ENCODE measurements at places on chromosomes 2 and 18.

GRCh38 chr18:79195716-79196683 lies 126.8 kb downstream of the ATP9B start:
- DNase-seq: no peak

DNA sequence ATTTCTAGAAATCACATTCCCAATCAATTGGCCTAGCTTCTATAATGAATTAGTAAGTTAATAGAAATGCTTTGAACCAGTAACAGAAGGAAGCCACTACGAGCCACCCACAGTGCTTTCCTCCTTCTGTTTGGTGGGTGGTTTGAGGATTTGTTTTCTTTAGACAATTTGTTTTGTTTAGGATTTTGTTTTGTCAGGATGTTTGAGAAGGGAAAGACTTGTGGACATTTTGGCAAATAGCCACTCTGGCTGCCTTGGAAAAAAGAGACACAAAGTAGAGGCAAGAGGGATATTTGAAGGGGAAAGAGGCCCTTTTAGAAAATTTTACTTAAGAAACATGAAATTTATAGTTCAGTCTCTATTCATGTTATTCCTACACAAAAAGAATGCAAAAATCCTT lies 47.7 kb downstream of the TANK start:
- no peak for DNase-seq

GRCh38 chr18:79756143-79756500 lies 41.6 kb upstream of the KCNG2 start:
- DNase-seq: no peak

- DNase-seq: no peak
Measured at GRCh38 chr18:26181343-26181826, 44.9 kb upstream of the TAF4B start.

- DNase-seq: no peak
Measured at GRCh38 chr2:55157474-55157884, 74.6 kb downstream of the CLHC1 start.

GRCh38 chr2:27262379-27263286 lies at the start of gene SLC30A3:
TSS of gene SLC30A3 (minus strand) at chr2:27263047. CDS start at chr2:27262906, 141 bp downstream.
- DNase-seq: peak; percentile 40

GRCh38 chr2:100653449-100654035 lies 90.7 kb downstream of the PDCL3 start:
- DNase-seq: no peak

GRCh38 chr2:71926876-71927756 lies 220.5 kb downstream of the CYP26B1 start:
- no peak for DNase-seq

DNA sequence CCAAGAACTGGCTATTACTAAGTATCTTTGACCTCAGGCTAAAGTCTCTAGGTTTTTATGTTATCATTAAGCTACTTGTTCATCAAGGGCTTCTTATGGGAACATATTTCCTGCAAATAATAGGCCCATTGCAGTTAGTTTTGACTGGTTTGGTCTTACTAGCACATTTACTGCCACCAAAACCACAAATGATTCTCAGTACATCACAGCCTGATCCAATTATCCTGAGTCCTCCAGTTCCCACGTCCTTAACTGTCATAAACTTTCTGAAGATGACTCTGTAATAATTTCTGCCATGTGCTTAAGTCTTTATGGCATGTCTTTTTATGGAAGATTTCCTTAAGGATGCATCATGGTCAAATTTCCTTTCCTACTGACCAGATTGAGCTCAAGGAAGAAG lies 123.3 kb upstream of the TANK start:
- DNase-seq: no peak

DNA sequence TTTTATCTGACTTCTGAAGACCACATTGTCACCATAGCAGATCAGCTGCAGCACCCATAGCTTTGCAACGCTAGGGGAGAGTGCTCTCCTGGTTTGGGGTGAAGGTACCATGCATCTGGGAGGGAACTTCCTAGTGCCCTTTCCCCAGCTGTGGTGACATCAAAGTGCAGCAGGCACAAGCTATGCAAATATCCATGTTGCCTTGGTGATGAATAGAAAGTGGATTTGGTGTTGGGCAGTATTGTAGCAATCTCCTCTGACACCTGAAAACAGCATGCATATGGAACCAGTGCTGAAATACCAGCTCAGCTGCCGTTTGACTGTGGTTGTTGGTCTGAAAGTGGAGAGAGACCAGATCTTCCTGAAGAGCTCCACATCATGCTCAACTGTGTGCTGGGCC lies 37.1 kb downstream of the BCL2L11 start:
- no peak for DNase-seq

DNA sequence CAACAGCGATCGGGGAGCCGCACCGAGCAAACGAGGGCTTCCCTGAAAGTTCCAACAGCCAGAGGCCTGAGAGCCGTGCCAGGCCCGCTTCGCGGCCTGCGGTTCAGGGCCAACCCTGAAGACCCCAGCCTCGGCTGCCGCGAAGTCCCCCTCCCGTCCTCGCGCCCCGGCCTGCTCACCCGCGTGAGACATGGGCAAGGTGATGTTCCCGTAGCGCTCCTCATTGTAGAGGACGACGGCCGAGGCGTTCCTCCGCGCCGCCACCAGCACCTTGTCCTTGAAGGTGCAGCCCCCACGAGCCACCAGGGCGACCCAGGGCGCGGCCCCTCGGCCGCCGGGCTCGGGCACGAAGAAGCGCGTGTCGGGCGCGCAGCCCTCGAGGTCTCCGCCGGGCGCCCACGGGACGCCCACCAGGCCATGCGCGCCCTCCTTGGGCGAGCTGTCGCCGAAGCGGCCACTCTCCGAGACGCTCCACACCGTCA lies 510 bp downstream of the RNF149 start:
- DNase-seq: no peak

DNA sequence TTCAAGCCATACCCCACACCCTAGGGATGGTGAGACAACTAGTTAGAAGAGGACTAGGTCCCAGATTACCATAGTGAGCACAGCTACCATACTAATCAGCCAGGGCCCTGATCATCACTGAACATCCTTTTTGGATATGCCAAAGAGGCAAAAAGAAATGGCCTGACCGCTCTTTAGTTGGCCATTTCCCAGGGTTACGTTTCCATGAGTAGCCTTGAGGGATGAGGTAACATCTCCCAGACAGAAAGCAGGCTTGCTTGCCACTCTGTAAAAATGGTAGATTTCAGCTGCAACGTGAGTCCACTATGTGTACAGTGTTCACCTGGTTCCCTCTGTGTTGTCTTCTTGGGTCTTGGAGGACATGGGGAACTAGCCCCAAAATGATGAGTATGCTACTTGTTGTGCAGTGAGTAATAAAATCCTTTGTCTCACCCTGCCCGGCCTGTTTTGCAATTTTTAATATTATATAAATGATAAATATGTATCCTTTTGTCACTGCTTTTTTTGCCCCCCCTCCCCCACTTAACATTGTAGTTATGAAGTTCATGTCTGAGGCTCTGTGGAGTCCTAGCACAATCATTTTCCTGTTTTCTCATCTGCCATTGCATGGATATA lies 8.9 kb upstream of the GALM start:
- no peak for DNase-seq

DNA sequence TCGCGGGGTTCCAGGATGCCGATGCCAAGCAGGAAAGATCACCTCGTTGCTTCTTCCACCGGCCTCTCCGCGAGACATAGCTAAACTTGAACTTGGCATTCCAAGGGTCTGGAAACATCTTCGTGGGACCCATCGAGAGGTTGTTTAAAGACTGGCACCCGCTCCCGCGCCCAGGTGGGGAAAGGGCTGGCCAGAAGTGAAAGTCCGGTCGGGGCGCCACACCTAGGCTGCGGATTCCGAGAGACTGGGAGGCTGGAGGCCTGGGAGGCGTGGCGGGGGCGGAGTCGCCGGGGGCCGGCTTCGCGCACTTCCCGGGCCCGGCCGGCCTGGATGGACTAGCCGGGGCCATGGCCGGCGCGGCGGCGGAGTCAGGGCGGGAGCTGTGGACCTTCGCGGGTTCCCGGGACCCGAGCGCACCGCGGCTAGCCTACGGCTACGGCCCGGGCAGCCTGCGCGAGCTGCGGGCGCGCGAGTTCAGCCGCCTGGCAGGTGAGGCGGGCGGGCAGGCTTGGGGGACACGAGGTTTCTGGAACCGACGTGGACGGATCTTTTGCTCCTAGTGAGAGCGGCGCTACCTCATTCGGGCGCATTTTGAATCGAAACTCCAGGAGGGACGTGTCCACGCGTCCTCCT lies at the start of gene MOCOS:
Gene MOCOS (plus strand): TSS at position 305 of the 633 bp plus-strand sequence. CDS start 43 bp downstream, at position 348.
- no peak for DNase-seq

GRCh38 chr2:113240915-113241911 lies 37.5 kb downstream of the PAX8 start:
- peak; percentile 29 for DNase-seq

GRCh38 chr2:212770240-212770639 lies 231.6 kb upstream of the ERBB4 start:
- no peak for DNase-seq

DNA sequence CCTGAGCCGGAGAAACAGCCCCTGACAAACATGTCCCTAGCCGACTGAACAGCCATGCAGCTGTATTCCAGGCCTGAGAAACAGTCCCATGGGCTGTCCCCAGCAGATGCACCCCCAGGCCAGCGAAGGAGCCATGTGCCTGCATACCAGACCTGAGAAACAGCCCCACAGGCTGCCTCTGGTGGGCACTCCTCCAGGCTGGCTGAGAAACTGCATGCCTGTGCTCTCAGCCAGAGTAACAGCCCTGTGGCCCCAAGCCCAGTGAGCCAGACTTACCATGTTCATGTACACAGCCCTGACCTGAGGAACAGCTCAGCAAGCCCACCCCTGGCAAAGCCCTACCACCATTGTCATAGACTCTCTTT lies 24.8 kb downstream of the BOLL start:
- no peak for DNase-seq

GRCh38 chr18:35110554-35111485 lies 69.6 kb downstream of the MAPRE2 start:
- DNase-seq: no peak

- no peak for DNase-seq
Measured at GRCh38 chr2:41791523-41791922, 256.3 kb upstream of the PKDCC start.

DNA sequence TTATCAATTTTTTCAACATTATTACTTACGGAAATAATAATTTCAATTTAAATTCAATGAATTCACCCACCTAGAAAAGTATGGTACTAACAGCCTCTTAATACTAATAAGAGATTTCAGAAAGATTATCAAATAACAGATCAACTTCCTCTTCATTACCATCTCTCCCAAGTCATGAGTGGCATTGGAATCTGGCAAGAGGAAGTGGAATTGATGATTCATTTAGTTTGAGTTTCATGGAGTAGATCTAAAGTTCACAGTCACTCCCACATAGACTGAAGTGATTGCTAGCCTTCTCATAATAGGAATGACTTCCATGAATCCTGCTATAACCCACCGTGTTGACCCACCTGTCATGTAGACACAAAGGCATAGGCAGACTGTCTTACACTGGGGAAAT lies 77.7 kb upstream of the WDR75 start:
- DNase-seq: no peak

- no peak for DNase-seq
Measured at GRCh38 chr2:129492548-129492947, 486.9 kb upstream of the RAB6C start.

DNA sequence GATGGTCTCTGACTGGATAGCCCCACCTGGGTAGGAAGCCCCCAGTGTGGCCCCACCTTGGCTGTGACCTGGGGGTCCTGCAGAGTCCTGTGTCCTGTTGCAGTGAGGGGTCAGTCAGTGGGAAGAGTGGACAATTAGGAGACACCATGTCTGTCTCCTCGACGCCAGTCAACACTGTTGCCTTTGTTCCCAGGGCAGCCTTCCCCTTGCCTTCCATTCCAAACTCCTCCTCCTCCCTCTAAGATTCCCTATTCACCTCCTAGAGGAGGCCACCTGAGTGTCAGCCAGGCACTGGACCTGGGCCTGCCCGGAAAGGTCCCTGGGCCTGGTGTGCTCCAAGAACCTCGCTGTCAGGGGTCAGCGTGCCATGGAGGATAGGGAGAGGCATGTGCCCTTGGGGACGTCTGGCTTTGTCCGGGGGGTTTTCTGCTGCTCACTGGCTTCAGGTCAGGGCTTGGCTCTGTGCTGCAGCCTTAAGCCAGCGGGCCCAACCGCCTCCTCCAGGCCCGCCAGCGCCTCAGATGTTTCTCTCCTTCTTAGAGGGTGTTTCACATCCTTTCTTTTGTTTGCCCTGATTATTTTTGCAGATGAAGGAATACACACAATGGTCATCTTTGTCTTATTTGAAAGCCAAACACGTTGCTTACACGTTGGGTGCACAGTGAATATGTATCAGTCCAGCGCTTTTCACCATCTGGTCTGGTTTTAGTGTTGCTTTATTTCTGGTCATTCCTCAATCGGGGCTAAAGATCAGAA lies 68.9 kb downstream of the HPCAL1 start:
- no peak for DNase-seq

GRCh38 chr2:181970160-181970794 lies 15.4 kb upstream of the PPP1R1C start:
- no peak for DNase-seq

GRCh38 chr2:23826040-23826439 lies 100.9 kb downstream of the ATAD2B start:
- DNase-seq: no peak

GRCh38 chr2:186891185-186891621 lies 42.2 kb upstream of the ZSWIM2 start:
- DNase-seq: no peak

DNA sequence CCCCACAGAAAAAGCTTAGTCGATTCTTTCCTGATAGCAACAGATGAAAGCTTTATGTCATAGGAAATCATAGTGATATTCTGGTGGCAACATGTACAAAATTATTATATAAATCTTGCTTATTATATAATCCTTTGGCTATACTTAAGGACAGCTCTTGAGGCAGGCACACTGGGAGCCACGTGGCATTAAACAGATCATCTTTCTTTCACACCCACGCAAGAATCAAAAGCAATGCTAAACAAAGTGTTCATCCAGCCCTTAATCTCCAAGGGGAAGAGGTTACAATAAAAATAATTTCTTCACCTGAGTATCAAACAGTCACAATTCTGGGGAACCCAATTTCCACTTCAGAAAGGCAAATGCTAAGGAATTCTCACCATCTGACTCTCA lies 57.8 kb downstream of the CYB5A start:
- no peak for DNase-seq

- DNase-seq: no peak
Measured at GRCh38 chr2:23944976-23945375, 4.7 kb downstream of the UBXN2A start.

DNA sequence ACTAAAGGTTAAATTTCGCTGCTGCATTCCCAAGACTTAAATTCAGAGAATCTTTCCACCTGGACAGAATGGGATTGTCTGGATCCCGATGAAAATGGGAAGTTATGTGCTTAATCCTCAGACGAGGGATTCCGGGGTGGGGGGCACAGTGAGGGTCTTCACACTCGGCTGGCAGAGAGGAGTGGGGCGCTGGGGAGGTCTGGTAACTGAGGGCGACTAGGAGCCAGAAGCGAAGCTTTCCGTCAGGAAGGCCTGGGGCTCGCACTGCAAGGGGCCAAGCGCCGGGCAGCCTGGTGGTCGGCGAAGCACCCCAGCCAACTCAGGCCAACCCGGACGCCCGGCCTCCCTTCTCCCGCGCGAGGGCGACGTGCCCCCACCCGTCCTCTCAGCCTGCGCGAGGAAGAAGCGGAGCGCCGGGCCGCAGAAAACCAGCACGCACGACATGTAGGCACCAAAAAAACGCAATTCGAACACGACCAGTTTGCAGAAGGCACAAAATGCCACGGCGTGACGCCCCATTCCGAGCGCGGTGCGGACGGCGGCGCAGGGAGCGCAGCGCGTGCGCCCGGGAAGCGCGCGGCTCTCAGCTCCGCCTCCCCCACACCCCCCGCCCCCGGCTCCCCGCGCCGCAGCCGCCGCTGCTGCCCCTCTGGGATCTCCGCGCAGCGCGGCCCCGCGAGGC lies 188.1 kb downstream of the ZEB2 start:
- no peak for DNase-seq

Data from stimulated activated CD4-positive, alpha-beta T cell treated with anti-CD3 and anti-CD28 coated beads, Interleukin-1b, Interleukin-23, amount 100 ng/mL, for 1 hour (primary cell).